NCI-H526 (cell line): ENCODE measurements at places on chromosomes 11 and 22.

GRCh38 chr11:108368134-108368533, 99.2 kb downstream of the C11orf65 start:
- no peak for DNase-seq

DNA sequence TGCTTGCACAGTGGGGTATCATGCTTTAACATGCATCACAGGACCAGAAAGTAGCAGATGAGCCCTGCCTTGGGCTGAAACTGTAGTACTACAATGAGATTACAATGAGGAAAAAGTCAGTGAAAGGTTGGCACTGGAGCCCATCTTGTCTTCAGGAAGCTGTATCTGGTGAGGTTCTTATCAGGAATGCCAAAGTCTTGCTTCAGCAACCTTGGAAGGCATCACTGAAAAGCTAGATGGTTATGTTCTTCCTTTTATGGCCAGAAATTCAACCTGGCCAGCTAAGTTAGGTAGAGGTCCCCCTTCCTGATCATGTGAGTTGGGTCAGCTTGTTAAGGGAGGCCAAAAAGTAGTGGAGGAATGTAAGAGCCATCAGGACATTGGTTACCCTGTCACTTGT, 254.0 kb upstream of the FAT3 start:
- DNase-seq: no peak

GRCh38 chr11:720642-721246, 14.7 kb downstream of the EPS8L2 start:
- no peak for DNase-seq

- DNase-seq: no peak
Measured at GRCh38 chr11:33553486-33553885, 147.1 kb downstream of the C11orf91 start.

DNA sequence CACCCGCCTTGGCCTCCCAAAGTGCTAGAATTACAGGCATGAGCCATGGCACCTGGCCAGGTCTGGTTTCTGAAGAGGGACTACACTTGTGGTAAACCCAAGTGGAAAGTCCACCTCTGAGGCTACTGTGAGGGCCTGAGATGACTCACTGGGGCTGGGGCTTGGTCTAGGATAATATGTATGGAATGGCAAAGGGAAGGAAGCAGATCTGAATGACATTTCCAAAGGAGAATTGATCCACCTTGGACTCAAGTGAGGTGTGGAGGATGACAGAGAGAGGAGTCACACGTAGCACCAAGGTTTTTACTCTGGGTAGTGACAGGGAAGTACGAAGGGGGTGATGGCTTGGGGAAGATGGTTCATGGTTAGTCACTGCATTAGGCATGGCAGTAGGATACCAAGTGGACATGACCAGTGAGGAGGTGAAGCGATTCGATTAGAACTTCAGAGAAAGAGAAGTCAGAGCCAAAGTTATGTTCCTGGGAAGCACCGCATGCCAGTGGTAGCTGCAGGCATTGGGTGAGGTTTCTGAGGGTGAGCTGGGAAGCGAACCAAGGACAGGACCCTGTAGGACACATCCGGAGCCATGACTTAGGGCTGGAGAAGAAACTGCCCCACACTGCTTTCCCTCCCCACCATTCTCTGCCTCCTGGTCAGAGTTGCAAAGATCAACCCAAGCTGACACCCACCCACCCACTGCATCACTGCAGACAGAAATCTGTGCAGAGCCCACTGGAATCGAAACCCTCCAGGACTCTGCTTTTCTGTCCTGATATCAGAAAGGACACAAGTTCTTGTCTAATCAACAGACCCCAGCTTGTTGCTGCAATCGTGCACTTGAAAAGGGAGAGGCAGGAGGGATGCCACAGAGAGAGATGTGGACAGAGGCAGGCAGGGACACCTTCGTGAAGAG, 13.0 kb upstream of the BCL9L start:
- no peak for DNase-seq

- DNase-seq: no peak
Measured at GRCh38 chr11:110759972-110760381, 47.7 kb upstream of the ARHGAP20 start.

GRCh38 chr11:32478277-32478731, 43.0 kb upstream of the WT1 start:
- no peak for DNase-seq

DNA sequence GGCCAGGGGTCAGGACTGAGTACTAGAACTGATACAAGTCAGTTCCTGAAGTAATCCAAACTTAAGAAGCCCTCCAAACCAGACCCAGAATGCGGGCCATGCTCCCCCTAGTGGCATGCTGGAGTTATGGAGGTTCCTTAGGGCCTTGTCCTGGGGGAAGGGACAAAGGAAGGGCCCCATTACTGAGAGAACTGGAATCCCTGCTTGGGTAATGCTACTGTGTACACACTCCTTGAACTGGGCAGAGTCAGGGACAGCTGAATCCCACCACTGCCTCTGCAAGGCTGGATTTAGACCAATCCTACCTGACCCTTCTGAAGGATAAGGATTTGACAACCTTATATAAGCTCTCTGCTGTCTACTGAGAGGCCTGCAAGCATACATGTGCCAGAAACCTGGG, 97.3 kb upstream of the AKIP1 start:
- peak; percentile 88 for DNase-seq

- no peak for DNase-seq
Measured at GRCh38 chr11:61695917-61696316, 15.7 kb downstream of the DAGLA start.

GRCh38 chr11:112364962-112365481, 104.4 kb upstream of the PLET1 start:
- DNase-seq: no peak

GRCh38 chr11:114612686-114613085, 17.1 kb upstream of the NXPE4 start:
- no peak for DNase-seq

DNA sequence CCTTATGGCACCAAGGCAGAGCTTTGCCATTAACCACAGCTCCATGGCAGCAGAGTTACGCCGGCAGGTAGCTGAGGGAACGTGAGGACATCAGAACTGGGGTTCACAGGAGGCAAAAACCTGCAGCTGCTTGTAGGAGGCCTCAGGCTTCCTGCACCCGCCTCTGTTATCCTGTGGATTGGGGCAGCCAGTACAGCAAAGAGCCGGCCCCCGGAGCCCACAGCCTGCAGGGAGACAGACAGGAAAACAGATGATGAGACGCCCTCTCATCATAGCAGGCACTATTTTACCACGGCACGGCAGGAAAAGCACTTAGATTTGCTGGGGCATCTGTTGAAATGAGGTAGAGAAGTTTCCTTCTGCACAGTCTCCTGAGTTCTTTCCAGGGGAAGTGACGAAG, 870.3 kb downstream of the TBC1D22A start:
- no peak for DNase-seq

- no peak for DNase-seq
Measured at GRCh38 chr11:106397787-106398501, 320.5 kb downstream of the AASDHPPT start.

DNA sequence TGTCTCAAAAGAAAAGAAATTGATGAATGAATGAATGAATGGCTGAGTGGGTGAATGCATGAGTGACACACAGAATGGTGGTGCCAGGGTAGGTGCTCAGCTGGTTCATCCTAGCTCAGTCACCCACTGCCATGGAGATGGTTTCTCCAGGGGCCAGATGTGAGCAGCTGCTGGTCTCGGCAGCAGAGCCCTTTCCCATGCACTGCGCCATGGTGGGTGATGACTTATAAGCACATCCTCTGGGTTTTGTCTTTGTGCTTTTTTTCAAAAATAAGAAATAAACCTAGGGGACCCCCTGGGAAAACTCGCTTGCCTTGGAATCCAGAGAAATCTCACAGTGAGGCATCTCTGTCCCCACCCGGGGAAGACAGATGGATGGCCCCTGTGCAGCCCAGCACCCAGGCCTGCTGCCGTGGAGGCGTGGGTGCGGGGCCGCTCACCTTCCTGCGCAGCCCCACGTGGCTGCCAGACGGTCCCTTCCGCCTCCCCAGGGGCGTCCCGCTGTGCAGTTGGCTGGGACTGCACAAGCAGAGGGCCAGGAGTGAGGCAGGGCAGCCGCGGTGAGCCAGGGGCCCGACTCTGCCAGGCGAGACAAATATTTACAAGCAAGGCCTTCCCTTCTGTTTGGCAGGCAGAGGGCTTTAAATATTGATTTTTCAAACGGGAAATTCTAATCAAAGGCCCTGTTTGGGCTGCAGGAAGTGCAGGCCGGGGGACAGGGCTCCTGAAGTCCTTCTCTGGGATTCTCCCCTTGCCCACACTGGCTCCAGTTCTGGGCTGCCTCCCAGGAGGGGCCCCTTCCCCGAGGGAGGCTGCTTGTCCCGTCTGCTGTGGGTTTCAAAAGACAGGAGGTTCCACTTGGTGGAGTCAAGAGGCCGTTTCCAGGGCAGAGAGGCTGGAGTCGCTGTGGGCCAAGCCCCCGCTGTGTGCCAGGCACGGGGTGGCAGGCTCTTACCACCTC, 24.3 kb downstream of the MPPED1 start:
- no peak for DNase-seq

DNA sequence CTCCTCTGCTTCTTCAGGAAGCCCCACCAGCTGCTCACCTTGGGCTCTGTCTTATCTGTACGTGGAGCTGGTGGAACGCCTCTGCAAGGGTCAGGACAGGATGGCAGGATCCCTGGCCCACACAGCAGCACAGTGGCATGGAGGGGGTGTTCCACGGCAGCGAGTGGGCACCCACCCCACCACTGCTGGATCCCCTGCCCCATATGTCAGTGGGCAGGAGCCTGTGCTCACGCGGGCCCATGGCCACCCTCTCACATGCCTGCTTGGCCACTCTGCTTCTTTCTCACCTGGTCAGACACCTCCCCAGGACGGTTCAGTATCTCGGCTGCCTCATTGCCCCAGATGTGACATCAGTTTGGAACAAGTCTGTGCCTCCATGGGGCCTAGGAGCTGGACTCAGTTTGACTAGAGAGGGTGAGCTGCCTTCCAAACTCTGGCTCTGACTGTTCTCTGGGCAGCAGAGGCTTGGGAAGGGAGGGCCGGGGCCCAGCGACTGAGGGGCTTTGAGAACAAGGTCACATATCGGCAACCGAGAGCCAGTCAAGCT, 98.1 kb upstream of the LMO1 start:
- DNase-seq: no peak

DNA sequence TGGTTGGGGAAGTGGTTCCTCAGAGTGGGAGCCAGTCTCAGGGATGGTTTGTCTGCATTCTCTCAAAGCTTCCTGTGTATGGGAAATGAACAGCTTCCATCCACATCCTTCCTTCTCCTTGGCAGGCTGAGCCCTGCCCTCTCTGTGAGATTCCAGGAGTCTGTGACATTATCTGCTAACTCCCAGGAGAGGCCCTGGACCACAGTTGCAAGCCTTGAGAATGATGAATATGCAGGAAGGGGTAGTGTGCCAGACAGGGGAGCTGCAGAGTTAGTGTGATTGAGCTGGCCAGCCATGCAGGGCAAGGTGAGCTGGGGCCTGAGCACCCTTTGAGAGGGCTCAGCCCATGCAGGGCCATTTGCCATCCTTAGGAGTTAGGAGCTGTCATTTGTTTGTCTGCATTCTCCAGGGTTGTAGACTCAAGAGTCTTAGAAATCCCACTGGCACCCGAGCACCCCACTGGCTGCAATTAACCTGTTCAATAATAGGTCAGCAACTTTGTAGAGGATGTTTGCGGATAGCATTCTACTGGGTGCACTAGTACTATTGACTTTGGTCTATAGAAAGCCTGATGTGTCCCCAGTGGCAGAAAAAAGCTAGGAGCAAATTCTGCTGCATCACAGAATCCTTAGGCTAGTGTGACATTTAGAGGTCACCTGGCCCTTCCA, 299.0 kb upstream of the CADM1 start:
- no peak for DNase-seq

DNA sequence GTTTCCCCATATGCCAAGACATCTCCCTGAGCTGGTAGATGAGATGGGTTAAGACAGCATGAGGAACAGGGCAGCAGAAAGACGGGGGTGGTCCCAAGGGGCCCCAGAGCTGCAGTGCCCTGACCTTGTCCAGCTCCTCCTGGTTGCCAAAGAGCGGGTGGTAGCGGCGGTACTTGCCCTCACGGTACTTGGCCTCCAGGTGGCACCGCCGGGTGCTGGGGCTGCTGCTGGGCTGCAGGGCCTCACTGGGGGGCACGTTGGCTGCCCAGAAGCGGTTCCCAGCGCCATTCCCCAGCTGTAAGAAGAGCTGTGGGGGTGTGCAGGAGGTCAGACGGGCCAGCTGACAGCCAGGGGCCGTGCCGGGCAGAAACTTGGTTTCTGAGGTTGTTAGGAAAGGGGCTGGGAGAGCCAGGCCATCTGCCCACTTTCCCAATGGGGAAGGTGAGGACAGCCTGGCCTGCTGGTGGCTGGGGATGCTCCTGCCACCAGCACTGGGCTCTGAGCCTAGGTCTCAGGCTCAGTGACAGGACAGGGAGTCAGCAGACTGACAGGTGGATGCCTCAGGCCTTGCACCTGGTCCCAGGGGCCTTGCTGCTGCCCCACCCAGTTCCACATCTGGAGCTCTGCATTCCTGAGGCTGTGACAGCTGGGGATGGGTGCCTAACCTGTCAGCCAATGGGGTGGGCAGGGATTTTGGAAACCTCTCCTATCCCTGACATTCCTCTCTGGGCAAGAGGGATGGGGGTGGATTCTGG, 30.0 kb upstream of the PDE2A start:
- DNase-seq: no peak

GRCh38 chr11:27997344-27997743, 110.6 kb downstream of the KIF18A start:
- DNase-seq: no peak

DNA sequence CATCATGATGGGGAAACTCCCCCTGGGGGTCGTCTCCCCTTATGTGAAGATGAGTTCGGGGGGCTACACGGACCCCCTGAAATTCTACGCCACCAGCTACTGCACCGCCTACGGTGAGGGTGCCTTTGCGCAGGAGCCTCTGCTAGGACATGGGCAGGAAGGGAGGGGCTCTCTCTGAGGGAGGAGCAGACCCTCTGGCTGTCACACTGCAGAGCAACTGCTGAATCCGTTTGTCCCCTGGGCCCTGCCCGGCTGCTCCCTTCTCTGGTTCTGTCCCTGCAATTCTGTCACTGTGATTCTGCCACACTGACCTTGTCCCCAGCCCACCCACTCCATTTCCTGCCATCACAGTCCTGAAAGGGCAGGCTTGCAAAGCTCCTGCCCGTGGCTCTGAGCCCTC, 26.7 kb upstream of the LRRC10B start:
- DNase-seq: no peak

DNA sequence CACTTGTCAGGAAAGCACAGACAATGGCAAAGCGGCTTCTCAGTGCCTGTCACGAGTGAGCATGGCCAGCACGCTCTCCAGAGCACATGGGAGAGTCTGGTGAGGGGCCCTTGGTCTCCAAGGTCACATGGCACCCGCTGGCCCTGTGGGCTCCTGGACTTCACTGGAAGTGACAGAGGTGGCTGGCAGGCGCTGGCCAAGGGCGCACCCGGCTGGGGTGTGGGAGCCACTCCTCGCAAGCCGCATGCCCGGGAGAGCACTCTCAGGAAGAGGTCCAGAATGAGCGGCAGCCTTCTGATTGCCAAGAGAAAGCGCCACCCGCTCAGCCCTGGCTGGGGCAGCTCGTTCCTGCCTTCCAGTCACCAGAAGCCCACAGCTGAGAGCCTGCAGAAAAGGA, 17.1 kb upstream of the MOB2 start:
- DNase-seq: no peak
